Dorsolateral prefrontal cortex (tissue), 122 donors: ENCODE measurements at places on chromosomes 11 and 22.

- DNase-seq: no peak
Measured at GRCh38 chr11:69485337-69486041, 4.0 kb downstream of the LINC01488 start.

DNA sequence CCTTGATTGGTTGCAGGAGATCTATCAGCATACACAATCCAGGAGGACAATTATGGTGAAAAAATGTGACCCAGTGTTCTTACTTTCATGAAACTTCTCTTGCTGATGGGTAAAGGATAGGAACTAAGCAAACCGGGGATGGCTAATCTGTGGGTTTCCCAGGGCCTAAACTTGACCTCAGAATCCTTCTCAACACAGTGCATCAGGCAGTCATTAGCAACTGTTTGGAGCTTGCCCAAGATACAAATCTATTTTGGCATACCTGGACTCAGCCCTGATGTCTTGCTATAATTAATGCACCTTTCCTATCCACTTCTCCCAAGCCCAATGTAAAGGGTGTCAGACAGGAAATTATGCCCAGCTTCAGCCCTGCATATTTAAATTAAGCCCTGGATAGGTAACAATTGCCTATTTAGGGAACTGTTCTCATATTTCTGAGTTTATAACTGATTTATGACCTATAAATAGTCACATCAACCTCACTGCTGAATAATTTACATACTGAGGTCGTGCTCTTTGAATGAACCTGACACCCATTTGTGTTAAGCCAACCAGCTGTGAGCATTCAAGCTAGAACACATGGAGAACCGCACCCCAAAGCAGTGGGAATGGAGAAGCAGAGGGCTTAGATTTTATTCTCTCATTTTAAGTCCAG lies 9.2 kb upstream of the PHF21A start:
- no peak for DNase-seq

GRCh38 chr11:34655335-34656008 lies 34.6 kb downstream of the EHF start:
- DNase-seq: no peak

DNA sequence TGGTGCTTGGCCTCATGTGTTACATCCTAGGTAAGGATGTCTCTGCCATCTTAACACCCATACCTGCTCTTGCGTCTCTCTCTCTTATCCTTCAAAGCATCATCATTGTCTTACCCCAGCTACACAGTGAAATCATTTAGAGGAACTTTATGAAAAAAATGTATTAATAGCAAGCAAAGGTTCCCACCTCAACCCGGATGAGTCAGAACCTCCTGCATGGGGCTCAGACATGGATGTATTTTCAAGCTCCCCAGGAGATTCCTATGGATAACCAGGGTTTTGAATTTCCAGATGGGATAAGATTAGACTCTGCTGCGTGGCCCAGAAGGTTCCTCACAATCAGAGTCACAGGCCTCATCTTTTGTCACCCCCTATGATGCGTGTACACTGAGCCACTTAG lies 89.1 kb upstream of the NNMT start:
- no peak for DNase-seq

DNA sequence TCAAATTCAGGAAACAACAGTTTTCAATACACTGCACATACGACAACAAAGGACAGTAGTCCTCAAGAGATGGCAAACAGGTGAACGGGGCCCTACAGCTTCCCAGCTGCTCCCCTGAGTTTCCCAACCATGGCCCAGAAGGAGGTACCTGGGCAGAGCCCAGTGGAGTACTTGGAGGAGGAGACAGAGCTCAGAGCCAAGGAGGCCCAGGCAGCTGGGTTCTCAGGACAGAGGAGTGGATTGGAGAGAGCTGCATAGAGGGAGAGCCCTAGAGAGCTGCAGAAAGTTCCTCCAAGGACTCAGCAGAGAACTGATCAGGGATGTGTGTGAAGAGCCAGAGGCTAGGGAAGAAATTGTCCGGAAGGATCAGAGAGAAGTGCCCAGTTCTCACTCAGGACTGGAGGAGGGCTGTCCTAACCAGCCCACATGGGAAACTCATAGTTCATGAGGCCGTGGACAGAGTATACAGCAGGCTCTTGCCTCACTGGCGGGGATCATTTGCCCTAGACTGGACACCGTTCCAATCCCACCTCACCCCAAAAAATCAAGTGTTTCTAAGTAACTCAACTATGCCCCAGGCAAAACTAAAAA lies 7.6 kb upstream of the ASCL2 start:
- DNase-seq: no peak

DNA sequence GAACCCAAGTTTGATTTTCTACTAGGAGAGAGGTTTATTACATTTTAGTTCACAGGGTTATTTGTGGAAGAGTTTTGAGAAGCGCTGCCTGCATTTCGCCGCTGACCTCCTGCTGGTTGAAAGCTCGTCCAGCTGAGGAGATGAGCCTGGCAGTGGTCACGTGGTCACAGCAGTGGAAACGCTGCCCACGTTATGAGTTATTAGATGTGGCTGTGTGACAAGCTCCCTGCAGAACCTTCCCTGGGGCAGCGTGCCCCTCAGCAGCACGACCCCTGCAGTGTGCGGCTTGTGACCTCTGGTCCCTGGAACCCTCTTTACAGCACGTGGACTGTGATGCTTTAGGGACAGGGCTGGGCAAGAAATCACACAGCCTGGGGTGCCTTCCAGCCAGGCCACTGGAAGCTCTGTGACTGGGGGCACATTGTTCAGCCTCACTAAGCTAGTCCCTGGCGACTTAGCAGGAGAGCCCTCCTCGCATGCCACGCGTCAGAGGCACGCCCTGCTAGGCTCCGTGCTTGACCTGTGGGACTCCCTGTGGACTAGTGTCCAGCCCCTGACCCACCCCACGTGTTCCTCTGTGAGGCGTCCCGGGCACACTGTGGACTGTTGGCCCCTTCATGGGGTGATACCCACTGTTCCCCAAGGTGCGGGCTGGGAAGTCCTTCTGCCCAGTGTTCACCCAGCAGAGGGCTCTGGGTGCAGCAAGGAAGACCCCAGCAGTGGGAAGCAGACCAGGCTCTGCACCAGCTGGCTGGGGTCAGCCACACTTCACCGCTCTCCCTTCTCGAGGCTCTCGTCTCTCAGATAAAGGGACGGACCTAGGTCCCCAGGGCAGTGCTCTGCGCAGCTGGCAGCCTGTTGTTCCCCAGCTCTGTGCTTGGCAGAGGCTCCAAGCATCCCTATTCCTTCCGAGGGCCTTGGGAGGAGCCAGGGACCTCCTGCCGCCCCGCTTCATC lies 349.5 kb downstream of the TBC1D22A start:
- no peak for DNase-seq

GRCh38 chr11:43555186-43555585 lies 125.4 kb upstream of the HSD17B12 start:
- DNase-seq: no peak
